Airway epithelial cell (primary cell): ENCODE measurements at places on chromosomes 2 and 18. TPM values are rescaled to one million over a fixed set of nuclear protein-coding genes. Genes with fewer than 3 reads are reported as not detected.

The NT5DC4 gene
- total RNA-seq, result not detected in 2 replicates

The TRIM43 gene
- total RNA-seq, result not detected in 2 replicates

The PPIG gene
- total RNA-seq, result 14.1 and 20.7 TPM in 2 replicates

The FAM228A gene
- 0.28 TPM in 1 of 2 replicates, not detected in the other for total RNA-seq

The DTNA gene
- total RNA-seq, result 2.8 and 5.1 TPM in 2 replicates

The GPR35 gene
- total RNA-seq, result 0.28 TPM in 1 of 2 replicates, not detected in the other

The LOXHD1 gene
- total RNA-seq, result not detected in 2 replicates

The POTEC gene
- not detected in 2 replicates for total RNA-seq

The VPS4B gene
- 57.0 and 62.8 TPM in 2 replicates for total RNA-seq

The HOXD10 gene
- total RNA-seq, result not detected in 2 replicates

The TANK gene
- total RNA-seq, result 32.0 and 43.4 TPM in 2 replicates

The ALPG gene
- not detected in 2 replicates for total RNA-seq

The ITGA6 gene
- total RNA-seq, result 348 and 398 TPM in 2 replicates

The GKN1 gene
- not detected in 2 replicates for total RNA-seq

The CDH19 gene
- total RNA-seq, result 0.14 TPM in 1 of 2 replicates, not detected in the other

The TXNDC2 gene
- 0.07 TPM in 1 of 2 replicates, not detected in the other for total RNA-seq

The MYL12A gene
- 405 and 452 TPM in 2 replicates for total RNA-seq

The TMEM150A gene
- total RNA-seq, result 9.9 and 14.6 TPM in 2 replicates

The RGPD3 gene
- total RNA-seq, result 0.09 and 0.14 TPM in 2 replicates

The GPR75 gene
- total RNA-seq, result 0.05 and 0.78 TPM in 2 replicates
